Bronchial epithelial cell (primary cell): ENCODE measurements at places on chromosomes 5 and 9.

GRCh38 chr5:40360685-40361084, 319.0 kb upstream of the PTGER4 start:
- DNase-seq = no peak

GRCh38 chr5:168076561-168076991, 214.9 kb upstream of the WWC1 start:
- no peak for DNase-seq

GRCh38 chr9:134993996-134994720, 76.4 kb upstream of the FCN1 start:
- no peak for DNase-seq

GRCh38 chr5:59786334-59786805, 107.2 kb downstream of the PDE4D start:
- DNase-seq = peak; percentile 98

DNA sequence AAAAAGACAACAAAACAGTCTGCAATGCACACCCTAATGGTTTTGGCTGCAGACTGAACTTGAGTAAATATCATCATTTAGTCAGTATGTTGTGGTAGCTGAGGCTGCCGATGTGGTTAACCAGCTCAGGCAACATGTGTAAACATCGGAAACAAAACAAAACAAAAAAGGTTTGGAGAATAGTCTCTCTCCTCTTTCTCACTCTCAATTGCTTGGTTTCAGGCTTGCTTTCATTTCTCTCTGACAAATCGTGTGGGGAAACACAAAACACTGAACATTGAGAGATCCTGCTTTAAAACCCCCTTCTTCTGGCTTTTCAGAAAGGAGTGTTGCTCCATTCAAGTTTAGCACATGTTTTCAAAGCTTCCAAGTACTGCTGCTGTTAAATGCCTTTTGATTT, 453.3 kb downstream of the BNC2 start:
- DNase-seq = peak; percentile 73

DNA sequence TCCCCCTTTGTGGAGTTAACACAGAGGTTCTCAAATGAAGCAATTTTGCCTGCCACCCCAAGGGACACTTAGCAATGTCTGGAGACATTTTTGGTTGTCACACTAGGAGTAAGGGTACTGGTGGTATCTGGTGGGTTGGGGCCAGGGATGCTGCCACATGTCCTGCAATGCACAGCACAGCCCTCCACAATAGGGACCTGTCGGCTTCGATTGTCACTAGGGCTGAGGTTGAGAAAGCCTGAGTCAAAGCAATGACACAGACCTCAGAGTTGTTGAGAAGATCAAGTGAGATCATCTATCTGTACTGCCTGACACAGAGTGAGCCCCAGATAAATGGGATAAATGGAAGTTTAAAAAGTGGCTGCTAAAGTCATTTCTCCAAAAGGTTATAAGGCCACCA, 249.2 kb upstream of the KLF4 start:
- DNase-seq = peak; percentile 82
